Stimulated activated naive B cell treated with anti-CD40 and anti-IgM and Interleukin-4, amounts not matched to agents 10 μg/mL and 1 μg/mL and 100 μg/mL, for 72 hours (primary cell): ENCODE measurements at places on chromosomes 7 and 10.

DNA sequence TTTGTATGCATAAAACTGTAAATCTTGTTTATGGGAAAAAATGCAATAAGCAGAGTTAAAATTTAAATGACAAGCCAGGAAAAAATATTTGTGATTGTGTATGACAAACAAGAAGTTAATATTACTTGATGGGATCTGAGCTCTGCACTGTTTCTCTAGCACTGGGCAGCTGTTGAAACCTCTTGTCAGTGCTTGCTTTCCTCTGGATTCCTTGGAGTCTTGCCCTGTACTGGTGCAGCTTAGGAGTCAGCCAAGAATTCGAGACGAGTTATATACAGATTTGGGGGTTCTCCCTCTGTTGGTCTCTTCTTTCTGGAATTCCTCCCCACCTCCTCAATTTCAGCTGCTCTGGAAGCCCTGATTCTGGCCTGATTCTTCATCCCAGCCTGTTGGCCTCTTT lies 24.3 kb upstream of the OPN4 start:
- peaks cover 5% of the 10 kb centered on the region for H3K4me1 ChIP-seq
- H3K27me3 ChIP-seq: peaks cover 40% of the 10 kb centered on the region
- H3K4me3 ChIP-seq: no peak overlapping the region
- no peak for DNase-seq
- no peak overlapping the region for H3K27ac ChIP-seq

- no peak overlapping the region for H3K4me3 ChIP-seq
- no peaks in the 10 kb centered on the region for H3K36me3 ChIP-seq
- H3K27ac ChIP-seq: no peak overlapping the region
- no peaks in the 10 kb centered on the region for H3K4me1 ChIP-seq
Observed at GRCh38 chr7:112069879-112070321, 136.3 kb downstream of the DOCK4 start.

GRCh38 chr10:36183056-36183455 lies 541.0 kb upstream of the FZD8 start:
- DNase-seq: no peak
- H3K4me3 ChIP-seq: no peak overlapping the region
- no peaks in the 10 kb centered on the region for H3K27me3 ChIP-seq
- H3K36me3 ChIP-seq: no peaks in the 10 kb centered on the region
- no peak overlapping the region for H3K27ac ChIP-seq

- no peaks in the 10 kb centered on the region for H3K36me3 ChIP-seq
- peak; percentile 75 for DNase-seq
- peak overlapping the region; percentile 95 for H3K27ac ChIP-seq
- H3K27me3 ChIP-seq: peaks cover 16% of the 10 kb centered on the region
- H3K4me1 ChIP-seq: peaks cover 15% of the 10 kb centered on the region
Observed at GRCh38 chr7:24227603-24228359, 56.2 kb upstream of the NPY start.

- H3K4me1 ChIP-seq: peaks cover 79% of the 10 kb centered on the region
- H3K36me3 ChIP-seq: peaks cover 3% of the 10 kb centered on the region
- no peak overlapping the region for H3K27ac ChIP-seq
- H3K4me3 ChIP-seq: no peak overlapping the region
- no peaks in the 10 kb centered on the region for H3K27me3 ChIP-seq
- no peak for DNase-seq
Observed at GRCh38 chr7:24898691-24899090, 81.3 kb downstream of the OSBPL3 start.
